ENCODE measurements at places on chromosomes 7 and 10.

DNA sequence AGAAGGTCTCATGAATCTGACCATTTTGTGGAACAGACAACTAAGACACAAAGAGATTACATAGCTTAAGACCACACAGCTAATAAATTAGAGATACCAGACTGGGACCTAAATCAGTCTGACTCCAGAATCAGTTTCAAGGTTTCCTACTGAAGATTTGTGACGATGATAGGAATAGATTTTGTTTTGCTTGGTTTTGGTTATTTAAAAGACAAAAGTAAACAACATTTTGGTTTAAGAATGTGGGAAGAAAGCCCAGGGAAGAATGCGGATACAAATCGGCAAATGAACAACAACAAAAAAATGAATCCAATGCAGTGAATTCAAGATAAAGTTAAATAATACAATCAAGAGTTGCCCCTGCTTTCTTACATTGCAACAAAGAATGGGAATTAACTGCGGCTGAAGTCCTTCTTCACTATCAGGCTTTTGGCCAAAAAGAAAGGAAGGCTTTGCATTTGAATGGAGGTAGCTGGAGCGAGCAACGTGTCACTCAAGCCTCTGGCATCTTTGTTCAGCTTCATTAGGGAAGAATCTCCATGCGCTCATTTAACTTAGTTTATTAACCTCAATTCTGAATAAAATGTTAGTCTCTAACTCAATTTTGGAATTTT, 210.8 kb downstream of the ADAM12 start:
- no peak for DNase-seq

GRCh38 chr7:139937715-139938114, 108.7 kb downstream of the TBXAS1 start:
- DNase-seq: no peak

DNA sequence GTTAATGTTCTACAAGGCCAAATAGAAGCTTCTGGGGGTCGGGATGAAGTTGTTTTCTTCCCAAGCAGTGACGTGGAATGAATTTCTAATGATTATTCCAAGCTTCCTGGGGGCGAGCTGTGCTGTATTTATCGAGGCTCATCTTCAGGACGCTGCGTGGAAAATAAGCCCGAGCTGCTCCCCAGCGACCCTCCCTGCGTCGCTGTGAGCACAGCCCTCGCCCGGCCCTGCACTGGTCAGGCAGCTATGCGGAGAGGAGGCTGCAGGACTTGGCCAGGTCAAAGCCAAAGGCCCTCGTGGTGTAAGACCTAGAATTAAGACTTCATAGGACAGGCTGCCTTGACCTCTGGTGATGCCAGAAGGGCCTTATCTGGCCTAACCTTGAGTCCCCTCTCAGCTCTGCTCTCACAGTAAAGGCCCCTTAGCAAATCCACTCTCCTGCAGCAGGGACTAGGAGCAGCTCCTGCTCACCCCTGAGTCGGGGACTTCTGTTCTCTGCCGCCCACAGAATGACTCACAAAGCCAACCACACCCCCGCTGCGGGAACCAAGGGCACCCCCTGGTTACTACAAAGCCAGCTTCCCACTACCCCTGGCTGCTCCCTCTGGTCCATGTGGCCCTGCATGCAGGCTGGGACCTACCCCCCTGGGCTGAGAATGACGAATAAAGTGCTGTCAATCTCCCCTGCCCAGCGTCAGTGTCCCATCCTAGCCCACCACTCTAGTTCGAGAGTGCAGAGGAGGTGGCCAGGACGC, 501.6 kb downstream of the TCERG1L start:
- DNase-seq: no peak

DNA sequence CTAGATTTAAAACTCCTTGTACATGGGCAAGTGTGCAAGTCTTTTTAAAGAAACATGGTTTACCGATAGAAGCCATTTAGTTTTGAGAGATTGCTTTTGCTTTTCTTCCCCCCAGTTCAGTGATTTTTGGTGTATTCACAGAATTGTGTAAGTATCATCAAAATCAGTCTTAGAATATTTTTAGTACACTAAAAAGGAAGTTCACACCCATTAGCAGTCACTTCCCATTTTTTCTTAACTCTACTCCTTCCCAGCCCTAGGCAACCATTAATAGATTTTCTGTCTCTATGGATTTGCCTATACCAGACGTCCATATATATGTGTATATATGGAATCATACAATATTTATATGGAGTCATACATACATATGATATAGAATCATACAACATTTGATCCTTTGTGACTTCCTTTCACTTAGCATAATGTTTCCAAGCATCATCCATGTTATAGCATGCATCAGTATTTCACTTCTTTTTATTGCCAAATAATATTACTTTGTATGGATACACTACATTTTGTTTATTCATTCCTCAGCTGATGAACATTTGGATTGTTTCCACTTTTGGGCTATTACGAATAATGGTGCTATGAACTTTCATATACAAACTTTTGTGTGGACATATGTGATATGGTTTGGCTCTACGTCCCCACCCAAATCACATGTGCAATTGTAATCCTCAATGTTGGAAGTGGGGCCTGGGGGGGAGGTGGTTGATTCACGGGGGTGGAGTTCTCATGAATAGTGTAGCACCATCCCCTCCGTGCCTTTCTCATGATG, 16.5 kb upstream of the ARL4A start:
- no peak for DNase-seq

DNA sequence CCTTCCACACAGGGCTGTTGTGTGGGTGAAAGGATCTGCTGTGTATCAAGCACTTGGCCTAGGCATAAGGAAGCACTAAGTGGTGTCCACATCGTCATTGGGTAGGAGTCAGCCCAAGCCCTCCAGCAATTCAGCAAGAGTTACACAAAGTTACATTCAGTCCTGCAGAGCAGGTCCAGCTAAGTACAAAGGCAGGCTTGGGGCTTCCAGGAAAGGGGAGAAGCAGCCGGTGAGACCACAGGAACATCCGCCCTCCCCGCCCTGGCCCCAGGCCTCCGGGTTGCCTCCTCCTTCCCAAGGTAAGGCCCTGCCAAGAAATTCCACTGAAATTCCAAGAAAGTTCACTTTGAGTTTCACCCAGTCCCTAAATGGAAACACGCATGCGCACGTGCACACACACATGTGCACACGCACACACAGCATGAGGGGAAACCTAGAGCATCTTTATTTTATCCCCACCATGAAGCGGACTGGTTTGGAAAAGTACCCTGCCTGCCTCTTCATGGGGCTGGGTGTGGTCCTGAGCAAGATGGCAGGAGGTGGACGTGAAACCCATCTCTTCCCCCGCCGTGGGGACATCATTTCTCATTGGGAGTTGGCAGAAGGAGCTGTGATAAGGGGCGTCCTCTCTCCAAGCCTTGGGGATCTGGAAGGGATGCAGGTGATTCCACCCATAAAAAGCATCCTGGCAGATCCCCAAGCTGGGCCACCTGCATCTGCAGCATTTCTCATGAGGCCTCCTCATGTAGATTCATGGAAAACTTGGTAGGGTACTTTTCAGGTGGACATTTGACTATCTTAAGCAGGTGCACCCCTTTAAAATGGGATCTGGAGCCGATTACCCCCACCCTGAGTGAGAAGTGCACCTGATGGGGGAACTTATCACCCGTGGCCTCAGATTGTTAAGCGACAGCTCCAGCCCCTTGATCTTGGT, 69.1 kb upstream of the NANOS1 start:
- no peak for DNase-seq

DNA sequence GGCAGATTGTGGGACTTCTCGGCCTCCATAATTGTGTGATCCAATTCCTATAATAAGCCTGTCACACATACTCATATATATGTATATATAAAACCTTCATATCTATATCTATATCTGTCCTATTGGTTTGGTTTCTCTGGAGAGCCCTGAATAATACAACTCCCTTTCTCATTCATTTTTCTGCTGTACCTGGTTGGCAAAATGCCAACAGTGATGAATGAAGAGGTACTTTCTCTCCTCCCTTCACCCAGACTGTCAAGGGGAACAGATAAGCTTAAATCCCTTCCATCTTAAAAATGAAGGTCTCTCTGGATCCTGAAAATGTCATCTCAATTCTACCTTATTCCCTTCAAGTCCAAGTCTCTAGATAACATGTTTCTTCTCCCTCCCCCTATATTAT, 60.3 kb upstream of the FOXP2 start:
- DNase-seq: no peak

DNA sequence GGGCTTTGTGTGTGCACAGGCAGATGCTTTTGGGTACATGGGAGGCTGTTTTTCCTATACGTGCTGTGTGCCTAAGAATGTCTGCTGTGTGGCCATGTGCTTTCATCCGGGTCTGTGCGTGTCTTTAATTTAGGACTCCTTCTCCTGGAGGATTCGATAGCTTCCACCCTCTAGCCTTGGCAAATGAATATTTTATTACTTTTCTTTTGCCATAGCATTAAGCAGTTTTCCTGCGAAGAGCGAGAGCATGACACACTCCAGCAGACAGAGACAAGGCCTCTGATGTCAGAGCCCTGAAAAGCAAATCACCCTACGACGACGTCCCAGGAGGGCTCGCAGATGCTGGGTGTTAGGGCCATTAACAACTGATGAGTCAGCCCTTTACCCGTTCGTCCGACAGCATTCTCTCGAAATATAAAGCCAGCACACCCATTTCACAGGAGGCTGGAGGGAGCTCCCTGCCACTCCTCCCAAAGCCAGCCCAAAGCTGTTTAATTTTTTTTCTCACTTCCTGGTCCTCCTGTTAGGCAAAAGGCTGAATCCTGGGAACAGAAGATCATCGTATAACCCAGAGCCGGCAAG, 311.3 kb upstream of the ZMIZ1 start:
- DNase-seq: peak; percentile 61

DNA sequence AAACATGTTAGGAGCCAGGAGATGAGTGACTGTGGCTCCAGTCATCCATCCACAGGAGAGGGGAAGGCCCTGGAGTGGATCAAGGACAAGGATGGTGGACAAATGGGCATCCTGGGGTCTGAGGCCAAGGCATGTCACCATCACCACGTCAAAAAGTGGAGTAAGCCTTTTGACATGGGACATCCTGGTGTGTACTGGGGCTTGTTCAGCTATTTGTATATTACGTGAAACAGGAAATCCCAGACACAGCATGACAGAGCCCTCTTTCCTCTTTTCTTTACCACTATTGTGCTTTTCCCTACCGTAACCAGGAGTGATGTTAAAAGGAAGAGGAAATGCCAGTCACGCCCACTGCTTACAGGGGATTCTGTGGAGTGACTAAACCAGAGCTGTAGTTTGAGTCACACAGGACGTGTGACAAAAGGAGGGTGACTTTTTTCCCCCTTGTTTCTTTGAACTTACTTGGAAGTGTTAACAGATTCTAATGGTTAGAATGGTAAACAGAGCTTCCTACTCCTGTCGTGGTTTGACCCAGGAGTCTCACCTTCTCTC, 15.4 kb downstream of the ACSL5 start:
- DNase-seq: peak; percentile 58

DNA sequence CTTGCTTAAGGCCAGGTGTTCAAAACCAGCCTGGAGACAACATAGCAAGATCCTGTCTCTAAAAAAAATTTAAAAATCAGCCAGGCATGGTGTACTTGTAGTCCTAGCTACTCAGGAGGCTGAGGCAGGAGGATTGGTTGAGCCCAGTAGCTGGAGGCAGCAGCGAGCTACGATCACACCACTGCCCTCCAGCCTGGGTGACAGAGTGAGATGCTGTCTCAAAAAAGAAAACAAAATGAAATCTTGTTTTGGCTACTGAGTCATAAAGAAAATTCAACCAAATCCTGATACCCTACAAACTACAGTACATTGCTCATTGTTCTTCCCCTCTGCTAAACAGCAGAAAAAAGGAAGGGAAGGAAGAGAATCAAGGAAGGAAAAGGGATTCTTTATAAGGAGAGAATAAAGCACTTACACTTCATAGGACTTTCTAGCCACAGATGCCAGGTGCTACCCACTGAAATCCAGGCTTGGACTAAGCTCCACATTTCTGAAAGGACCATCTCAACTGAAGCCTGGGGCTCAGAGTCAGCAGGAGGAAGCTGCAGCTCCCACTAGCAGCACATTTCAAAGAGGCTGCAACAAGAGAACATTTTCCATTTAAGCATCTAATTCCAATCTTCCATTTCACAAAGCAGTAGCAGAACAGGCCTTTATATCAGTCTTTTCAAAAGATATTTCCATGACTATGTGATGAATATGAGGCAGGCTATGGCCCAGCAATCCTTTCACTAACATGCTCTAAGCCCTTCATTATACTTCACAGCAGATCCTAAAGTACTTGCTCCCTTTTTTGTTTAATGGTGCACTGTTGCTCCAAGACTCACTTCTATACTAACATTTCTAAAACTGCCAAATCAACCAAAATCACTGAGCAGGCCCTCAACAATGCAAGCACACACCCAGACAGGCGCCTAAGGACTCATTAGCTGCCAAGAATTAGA, 13.5 kb downstream of the TNPO3 start:
- DNase-seq: peak; percentile 11

GRCh38 chr7:113968713-113969112, 49.9 kb upstream of the PPP1R3A start:
- no peak for DNase-seq

DNA sequence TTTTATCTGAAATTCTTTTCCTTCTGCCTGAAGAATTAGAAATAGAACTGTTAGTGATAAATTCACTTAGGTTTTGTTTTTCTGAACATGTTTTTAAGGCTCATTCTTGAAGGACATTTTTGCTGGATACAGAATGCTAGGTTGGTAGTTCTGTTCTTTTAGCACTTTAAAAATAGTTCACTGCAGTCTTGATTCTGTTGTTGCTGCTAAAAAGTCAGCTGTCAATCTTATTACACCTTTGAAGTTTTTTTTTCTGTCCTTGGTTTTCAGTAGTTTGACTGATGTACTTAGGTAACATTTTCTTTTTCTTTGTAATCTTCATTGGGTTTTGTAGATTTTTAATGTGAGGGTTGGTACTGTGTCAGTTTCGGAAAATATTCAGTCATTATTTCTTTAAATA, 48.7 kb downstream of the C1GALT1 start:
- no peak for DNase-seq

GRCh38 chr7:141483044-141483443, 68.2 kb upstream of the AGK start:
- DNase-seq: no peak
